ENCODE measurements at places on chromosomes 4 and X.

DNA sequence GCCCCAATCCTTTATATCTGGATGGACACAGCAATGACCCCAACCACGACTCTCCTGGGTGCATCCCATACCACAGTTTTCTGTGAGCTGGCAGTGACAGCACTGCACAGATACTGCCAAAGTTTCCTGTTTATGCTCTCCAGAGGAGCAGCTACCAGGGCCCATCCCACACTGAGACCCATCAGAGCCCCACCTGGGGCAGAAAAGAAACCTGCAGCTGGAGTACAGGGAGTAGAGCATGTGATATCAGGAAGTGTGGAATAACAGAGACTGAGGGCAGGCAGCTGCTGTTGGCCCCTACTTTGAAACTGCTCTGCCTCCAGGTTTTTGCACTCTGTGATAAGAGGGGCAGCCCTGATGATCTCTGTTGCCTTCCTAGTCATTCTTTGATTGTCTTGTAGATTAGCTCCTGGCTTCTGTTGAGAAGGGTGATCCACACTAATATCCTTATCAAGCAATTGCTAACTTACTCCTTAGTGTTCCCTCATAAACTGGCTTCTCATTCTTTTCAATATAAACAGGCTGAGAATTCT is 526.3 kb upstream of the TECRL start:
- H3K36me3 ChIP-seq: no peaks in the 10 kb centered on the region
- no peak overlapping the region for H3K4me3 ChIP-seq

DNA sequence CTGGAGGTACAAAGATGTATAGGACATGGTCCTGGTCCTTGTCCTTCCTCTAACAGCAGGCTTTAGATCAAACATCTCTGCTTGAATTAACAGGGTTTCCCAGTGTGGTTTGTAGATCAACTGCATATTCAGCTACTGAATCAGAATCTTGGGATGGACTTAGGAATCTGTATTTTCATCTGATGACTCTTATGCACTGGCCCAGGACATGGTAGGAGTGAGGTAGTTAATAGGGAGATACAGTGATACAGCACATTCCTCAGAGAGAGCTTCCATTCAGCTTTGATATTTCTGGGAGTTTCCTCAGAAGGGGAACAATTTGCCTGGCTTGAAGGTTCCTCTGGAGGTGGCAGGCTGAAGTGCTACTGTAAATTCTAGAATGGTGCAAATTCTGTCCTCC is 203.1 kb downstream of the LARP7 start:
- H3K27me3 ChIP-seq: no peaks in the 10 kb centered on the region
- DNase-seq: peak; percentile 36

DNA sequence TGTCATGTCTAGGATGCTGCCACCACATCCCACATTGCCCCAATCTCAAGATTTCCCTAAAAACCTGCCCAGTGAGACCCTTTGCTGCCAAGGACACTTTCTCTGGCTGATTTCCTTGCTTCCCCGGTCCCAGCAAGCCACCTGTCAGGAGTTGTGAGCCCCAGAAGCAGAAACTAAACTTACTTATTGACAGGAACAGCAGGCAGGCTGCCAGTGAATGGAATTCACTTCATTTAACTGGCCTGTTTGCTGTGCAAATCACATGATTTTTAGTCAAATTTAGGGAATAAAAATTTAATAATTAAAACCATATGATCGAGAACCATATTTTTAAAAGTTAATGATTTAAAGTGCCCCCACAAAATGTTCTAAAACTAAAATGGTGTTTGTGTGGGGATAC is 48.5 kb downstream of the MAMLD1 start:
- no peaks in the 10 kb centered on the region for H3K27me3 ChIP-seq
- no peak overlapping the region for H3K27ac ChIP-seq
- no peaks in the 10 kb centered on the region for H3K4me1 ChIP-seq
- no peak for DNase-seq
- no peak overlapping the region for H3K4me3 ChIP-seq
- no peaks in the 10 kb centered on the region for H3K36me3 ChIP-seq

DNA sequence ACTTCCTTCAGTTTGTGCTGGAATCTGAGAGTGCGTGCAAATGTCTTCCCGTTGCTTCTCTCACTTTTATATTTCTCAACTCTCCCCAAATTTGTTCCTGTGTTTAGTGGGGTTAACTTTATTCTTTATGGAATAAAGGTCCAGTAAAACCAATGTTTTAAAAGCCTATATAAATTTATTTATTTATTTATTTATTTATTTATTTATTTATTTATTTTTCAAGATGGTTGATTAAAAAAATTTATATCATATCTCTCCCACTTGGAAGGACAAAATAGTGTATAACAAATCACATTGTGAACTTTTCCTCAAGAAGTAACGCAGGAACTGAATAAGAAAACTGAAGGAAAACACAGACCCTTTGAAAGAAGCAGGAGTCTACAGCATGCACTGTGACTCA is 95.3 kb upstream of the ITM2A start:
- no peak for DNase-seq
- H3K27me3 ChIP-seq: no peaks in the 10 kb centered on the region
- H3K27ac ChIP-seq: no peak overlapping the region
- H3K36me3 ChIP-seq: no peaks in the 10 kb centered on the region
- H3K4me1 ChIP-seq: no peaks in the 10 kb centered on the region

DNA sequence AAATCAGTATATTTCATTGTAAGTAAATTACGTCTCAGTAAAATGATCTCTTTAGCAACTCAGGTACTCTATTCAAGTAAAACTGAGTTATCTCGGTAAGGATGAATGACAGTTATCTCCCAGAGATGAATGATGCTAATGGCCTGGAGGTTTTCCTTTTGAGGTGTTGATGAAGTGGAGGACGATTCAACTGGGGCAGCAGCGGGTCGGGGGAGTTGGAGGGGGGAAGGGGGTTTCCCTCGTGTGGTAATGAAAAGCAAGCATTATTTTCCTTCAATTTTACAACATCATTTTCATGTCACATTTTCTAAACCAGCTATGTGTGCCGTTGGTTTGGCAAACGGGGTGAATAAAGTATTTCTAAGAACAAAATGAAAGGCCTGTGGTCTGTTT is 92.4 kb upstream of the ATXN3L start:
- no peaks in the 10 kb centered on the region for H3K27me3 ChIP-seq
- H3K4me3 ChIP-seq: no peak overlapping the region
- no peaks in the 10 kb centered on the region for H3K4me1 ChIP-seq
- no peak for DNase-seq

- H3K27ac ChIP-seq: no peak overlapping the region
- DNase-seq: no peak
- peaks cover 27% of the 10 kb centered on the region for H3K27me3 ChIP-seq
- no peaks in the 10 kb centered on the region for H3K4me1 ChIP-seq
These were observed 17.9 kb upstream of the HAND2 start for GRCh38 chr4:173547889-173548288.

- H3K27ac ChIP-seq: no peak overlapping the region
- H3K36me3 ChIP-seq: no peaks in the 10 kb centered on the region
- no peaks in the 10 kb centered on the region for H3K27me3 ChIP-seq
- H3K4me1 ChIP-seq: no peaks in the 10 kb centered on the region
- DNase-seq: no peak
These were observed 64.3 kb downstream of the TIGD2 start for GRCh38 chr4:89175611-89176010.

GRCh38 chr4:102170910-102171309 is 174.4 kb downstream of the SLC39A8 start:
- no peaks in the 10 kb centered on the region for H3K36me3 ChIP-seq
- no peak for DNase-seq
- no peak overlapping the region for H3K4me3 ChIP-seq
- H3K27me3 ChIP-seq: no peaks in the 10 kb centered on the region
- H3K27ac ChIP-seq: no peak overlapping the region
